Suprapubic skin (tissue), 4 donors: ENCODE measurements at places on chromosomes 5 and 9. TPM values are rescaled to one million over a fixed set of nuclear protein-coding genes. Genes with fewer than 3 reads are reported as not detected.

DNA sequence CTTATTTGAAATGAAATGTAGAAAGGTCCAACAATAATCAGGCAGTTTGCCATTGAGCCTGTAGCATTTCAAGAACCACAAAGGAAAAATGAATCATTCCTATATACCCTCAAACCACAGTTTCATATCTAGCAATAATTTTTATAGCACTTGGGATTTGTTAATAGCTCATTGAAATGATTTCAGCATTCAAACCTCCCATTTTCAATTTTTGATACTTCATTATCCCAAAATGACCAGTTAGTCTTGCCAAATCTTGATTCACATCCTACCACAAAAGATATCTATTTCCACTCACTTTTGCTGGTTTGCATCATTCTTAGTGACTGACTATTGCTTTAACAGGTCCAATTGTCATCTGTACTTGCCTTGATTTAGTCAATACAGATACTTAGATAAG is 790.1 kb downstream of the TLE1 start:
- no peaks in the 10 kb centered on the region for H3K27me3 ChIP-seq
- no peak overlapping the region for H3K4me3 ChIP-seq
- no peaks in the 10 kb centered on the region for H3K36me3 ChIP-seq
- H3K27ac ChIP-seq, result no peak overlapping the region
- no peaks in the 10 kb centered on the region for H3K4me1 ChIP-seq

- H3K27ac ChIP-seq, result no peak overlapping the region
- no peak overlapping the region for H3K4me3 ChIP-seq
- H3K36me3 ChIP-seq, result no peaks in the 10 kb centered on the region
- H3K4me1 ChIP-seq, result no peaks in the 10 kb centered on the region
Observed at GRCh38 chr9:88498880-88499279, 36.1 kb upstream of the NXNL2 start.

GRCh38 chr9:130470269-130470668 is 25.5 kb downstream of the ASS1 start:
- no peak for DNase-seq
- no peak overlapping the region for H3K4me3 ChIP-seq
- no peak overlapping the region for H3K27ac ChIP-seq
- H3K36me3 ChIP-seq, result peaks cover 18% of the 10 kb centered on the region
- no peaks in the 10 kb centered on the region for H3K27me3 ChIP-seq
- no peaks in the 10 kb centered on the region for H3K4me1 ChIP-seq

DNA sequence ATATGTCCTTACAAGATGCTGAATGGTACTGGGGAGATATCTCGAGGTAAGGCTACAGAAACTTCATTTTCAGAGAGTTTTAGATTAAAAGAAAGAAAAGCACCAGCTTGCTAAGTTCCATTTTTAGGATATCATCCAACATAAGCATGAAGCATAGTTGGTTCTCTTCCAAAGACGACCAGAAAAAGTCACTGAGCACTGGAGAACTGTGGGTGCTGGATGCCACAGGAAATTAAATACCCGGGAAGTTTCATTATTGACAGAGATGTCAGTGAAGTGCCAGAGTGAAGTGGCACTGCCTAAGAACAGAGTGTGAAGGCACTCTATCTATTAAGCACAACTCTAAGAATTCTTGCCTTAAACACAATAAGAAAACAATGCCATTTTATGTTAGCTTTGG is 76.8 kb downstream of the PIK3R1 start:
- H3K4me3 ChIP-seq, result peak overlapping the region; percentile 51
- peaks cover 55% of the 10 kb centered on the region for H3K36me3 ChIP-seq
- no peaks in the 10 kb centered on the region for H3K27me3 ChIP-seq
- DNase-seq, result no peak

DNA sequence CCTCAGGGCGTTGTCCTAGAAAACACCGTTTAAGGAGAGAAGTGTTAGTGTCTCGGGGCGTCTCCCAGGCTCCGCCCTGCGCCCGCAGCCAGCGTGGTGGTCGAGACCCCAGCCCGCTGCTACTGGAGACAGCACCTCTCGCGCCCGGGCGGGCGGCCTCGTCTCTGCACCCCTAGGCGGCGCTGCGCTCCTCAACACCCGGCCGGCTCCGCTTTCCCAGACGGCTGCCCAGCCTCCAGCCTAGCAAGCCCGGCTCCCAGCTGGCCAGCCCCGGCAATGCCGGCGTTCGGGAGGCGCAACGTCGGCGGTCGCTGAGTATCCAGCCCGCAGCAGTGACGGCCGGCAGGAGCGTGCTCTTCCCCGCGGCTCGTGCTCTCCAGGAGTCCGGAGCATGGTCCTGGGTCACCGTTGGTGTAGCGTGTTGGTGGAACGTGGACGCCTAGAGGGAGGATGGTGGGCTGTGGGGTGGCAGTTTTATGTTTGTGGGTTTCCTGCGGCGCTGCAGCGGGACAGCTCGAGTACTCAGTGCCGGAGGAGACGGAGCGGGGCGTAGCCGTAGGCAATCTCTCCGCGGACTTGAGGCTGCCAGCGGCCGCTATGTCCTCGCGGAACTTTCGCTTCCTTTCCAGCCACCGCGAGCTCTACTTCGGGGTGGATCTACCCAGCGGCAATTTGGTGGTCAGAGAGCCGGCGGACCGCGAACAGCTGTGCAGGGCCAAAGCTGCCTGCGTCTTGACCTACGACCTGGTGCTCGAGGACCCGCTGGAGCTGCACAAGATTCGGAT is 536 bp downstream of the PCDHAC1 start:
- H3K4me1 ChIP-seq, result peaks cover 16% of the 10 kb centered on the region
- H3K27me3 ChIP-seq, result peaks cover 28% of the 10 kb centered on the region
- DNase-seq, result peak; percentile 85
- H3K27ac ChIP-seq, result no peak overlapping the region
- no peaks in the 10 kb centered on the region for H3K36me3 ChIP-seq

GRCh38 chr9:92535940-92536850 is at the start of gene ECM2:
Gene ECM2 (minus strand): TSS chr9:92535990. CDS start chr9:92522866, 13,124 bp downstream.
- peak within 1 kb of the TSS; percentile 75 for H3K27ac ChIP-seq
- H3K4me3 ChIP-seq, result peak within 1 kb of the TSS; percentile 34
- H3K36me3 ChIP-seq, result no peaks in the 10 kb centered on the region
- peaks cover 27% of the 10 kb centered on the region for H3K4me1 ChIP-seq
- DNase-seq, result no peak

PPP1R26 gene
- total RNA-seq, result 11.0 TPM

GRCh38 chr9:14079440-14079839 is 234.5 kb downstream of the NFIB start:
- H3K4me1 ChIP-seq, result no peaks in the 10 kb centered on the region
- H3K4me3 ChIP-seq, result no peak overlapping the region
- H3K27ac ChIP-seq, result no peak overlapping the region
- DNase-seq, result no peak
- no peaks in the 10 kb centered on the region for H3K27me3 ChIP-seq
